ENCODE measurements at places on chromosomes 1 and 21.
A peak's percentile ranks its signal among the peaks of the same experiment; 100 is the strongest.

GRCh38 chr1:55378582-55378981 is 163.4 kb upstream of the USP24 start:
- DNase-seq: no peak

DNA sequence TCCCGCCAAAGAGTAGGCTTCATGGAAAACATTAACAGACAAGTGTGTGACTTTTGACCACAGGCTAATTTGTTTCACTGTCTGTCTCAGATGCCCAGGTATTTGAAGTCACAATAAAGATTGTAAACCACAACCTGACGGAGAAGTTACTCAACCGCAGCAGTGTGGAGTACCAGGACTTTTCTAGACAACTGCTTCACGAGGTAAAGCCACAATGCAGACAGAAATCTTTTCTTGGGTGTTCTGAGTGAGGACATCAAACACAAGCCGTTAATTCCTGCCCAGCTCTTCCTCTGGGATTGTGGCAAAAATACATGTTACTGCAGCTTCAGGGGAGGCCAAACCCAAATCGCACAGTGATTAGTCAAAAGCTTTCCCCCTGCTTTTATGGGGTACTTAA is 31.0 kb downstream of the UMODL1 start:
- no peak for DNase-seq

- DNase-seq: no peak
Observed at GRCh38 chr21:46361935-46362334, 38.0 kb downstream of the PCNT start.

DNA sequence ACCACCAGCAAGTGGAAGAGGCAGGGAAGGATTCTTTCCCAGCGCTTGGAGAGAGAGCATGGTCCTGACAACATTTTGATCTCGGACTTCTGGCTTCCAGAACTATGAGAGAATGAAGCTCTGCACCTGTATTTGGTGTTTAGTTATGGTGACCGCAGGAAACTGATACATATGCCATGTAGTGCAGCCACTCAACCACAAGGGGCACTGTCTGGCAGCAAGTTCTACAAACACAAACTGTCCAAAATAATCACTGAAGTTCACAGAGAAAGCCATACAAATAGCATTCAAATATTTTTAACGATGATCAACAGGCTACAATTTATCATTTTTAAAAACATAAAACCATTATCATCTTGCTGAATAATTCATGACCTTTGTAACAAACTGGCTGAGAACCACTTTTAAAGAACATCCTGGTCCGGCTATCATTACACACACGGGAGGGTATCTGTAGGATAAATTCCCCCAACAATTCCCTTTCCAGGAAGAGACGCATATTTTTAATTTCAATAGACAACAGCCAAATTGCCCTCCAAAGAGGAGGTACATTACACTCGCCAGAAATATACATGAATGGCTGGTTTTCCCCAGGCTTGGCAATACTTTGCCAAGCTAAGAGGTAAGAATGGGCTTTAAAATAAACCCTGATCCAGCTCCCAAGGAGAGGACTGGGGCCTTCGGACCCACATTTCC is 9.2 kb upstream of the CBR3 start:
- peak; percentile 33 for DNase-seq

DNA sequence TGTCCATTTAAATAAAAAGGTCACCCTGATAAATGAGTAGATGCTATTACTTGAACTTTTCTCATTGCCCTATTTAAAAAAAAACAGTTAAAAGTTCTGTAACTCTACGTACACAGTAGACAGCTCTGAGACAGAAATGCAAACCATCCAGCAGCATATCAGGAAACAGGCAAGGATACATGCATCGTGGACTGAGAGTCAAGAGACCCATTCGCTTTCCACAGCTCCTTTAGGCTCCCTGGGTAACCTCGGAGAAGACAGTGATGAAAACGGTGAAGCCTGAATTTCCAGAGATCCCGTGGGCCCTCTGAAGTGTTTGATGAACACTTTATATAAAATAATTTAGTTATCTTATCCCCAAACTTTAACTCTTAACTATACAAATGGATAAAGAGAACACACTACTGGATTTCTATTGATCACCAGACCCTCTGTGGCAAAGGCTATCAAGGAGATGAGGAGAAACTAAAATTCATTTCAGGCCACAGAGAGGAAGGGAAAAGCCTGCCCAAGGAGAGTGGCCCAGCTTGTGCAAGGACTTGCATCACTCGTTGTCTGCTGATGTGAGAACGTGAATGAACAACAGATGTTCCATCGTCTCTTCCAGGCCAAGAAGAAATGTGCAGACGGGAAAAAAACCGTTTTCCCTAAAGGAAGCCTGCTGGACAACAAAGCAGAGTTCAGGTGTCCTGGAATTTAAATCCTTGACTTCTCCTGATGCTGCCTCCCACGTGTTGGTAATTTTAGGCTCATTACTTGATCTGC is 131.0 kb downstream of the TGFBR3 start:
- no peak for DNase-seq

GRCh38 chr21:20698585-20698984 is 299.6 kb upstream of the NCAM2 start:
- DNase-seq: no peak

DNA sequence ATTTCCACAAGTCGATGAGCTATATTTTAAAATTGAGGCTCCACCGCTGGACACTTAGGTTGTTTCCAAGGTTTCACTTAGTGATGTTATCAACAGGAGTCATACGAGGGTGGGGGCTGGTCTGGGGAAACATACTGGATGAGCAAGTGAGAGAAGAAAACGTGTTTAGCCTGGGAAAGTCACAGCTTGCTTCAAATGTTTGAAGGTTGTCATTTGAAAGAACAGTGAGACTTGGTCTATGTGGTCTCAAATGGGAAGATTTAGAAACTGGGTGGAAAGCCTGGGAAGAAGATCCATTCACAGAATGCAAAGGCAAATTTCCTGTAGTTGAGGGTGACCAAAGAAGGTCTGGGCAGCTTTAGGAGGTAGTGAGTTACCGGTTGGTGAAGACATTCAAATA is 9.9 kb upstream of the DYRK1A start:
- DNase-seq: no peak

DNA sequence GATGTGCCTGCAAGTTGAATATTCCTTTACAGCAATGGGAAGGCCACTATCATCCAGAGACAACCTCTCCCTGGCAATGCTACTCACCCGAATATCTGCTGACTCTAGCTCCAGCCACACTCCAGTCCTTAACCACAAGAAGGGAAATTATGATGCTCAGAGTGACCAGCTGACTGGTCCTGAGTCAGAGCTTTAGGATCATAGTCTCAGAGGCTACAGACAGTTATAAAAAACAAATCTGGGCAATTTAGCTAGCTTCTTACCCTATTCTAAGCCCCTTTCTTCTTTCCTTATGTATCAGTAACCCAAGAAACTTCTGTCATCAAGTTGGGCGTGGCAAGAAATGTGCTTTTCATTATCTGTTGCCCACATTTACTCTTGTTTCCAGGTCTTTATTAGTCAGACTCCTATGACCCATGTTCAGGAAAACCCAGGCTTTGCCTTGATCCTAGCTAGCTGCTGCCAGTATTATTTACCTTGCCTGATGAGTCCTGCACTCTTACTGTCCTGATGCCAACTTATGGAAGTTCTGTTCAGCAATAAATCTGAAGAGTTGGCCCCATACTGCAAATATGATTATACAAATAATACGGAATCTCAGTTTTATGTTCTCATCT is 207.0 kb downstream of the TTLL7 start:
- no peak for DNase-seq

DNA sequence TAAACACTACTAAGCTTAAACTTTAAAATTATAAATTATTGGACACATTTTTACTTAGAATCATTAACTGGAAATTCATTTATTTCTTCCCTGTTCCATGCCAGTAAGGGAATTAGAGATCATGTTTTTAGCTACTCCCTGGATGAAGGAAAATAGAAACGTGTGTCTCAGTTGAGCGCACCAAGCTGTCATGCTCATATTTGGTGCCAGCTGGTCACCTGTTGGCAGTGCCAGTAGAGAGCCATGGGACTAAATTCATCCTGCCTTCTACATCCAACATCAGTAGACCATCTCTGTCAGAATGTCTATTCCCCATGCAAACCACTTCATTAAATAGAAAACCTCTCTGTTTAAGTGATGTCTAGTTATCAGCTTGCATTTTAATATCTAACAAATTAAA is 17.4 kb upstream of the SLC22A15 start:
- no peak for DNase-seq

GRCh38 chr1:33086384-33086850 is 5.5 kb downstream of the AZIN2 start:
- peak; percentile 68 for DNase-seq

DNA sequence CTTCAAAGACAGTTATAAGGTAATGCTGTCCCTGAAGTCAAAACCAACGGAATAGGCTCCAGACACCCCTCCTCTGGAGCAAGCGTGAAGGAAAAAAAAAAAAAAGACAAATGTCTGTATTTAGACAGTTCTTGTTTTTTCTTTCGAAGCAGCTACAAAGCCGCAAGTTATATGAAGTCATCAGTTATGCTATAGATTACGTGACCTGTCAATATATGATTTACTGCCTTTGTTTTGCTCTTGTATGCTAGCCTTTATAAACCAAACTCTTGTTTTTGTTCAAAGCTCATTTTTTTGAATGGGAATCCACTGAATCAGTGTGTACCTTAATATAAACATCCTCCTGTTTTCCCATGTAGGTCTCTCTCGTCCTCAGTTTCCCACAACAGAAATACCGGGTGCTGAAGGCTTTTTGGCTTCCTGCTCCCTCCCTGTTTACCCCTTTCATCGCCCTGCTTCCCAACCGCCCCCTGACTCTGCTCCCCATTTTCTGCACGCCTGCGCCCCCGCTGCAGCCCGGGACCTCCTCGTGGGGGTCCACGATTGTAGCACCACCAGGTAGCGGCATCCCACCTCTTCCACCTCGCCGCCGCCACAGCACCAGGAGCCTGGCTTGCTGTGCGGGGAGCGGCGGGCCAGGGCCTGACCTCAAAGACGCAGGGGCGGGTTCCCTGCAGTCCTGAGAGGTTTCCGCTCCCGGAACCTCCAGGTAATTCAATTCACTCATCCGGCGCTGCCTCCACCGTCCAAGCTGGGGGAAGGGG is 5.2 kb upstream of the ZNF678 start:
- DNase-seq: no peak

DNA sequence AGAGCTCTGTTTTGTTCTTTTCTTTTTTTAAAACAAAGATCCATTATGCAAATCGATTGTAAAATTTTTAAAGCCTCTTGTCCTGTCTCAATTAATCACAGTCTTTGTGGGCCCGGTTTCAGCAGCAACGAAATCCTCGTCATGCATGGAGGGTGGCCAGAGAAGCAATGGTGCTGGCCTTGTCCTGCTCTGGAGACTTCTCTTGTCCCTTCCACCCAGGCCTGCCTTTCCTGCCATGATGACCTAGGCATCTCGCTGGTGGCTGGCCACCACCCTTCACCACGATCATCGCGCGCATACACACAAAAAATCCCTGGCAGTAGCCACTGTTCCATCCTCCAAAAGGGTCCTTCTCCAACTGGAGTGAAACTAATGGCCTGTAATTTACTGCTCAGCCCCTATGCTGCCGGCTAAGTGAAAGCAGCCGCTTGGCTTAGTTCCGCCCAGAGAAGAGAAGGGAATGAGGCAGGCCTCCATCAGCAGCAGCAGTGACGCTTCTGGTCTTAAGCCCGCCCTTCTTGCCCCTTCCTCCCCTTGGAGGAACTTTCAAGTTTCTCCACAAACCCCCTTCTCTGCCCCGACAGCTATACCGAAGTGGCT is 309.5 kb downstream of the NPHP4 start:
- DNase-seq: no peak

DNA sequence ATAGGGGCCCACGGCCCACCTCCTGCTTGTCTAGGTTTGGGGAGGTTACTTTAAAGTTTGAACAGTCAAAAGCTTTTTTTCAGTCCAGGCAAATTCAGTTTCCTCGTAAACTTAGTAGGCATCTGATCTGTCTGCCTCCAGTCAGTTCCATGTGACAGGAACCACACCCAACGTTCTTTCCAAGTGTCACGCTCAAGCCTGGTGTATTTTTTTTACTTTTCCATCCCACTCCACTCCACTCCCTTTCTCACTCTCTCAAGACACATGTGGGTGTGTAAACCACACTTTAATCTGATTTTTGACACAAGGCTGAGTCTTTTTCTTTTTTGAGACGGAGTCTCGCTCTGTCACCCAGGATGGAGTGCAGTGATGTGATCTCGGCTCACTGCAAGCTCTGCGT is 60.3 kb upstream of the GPR153 start:
- DNase-seq: no peak

DNA sequence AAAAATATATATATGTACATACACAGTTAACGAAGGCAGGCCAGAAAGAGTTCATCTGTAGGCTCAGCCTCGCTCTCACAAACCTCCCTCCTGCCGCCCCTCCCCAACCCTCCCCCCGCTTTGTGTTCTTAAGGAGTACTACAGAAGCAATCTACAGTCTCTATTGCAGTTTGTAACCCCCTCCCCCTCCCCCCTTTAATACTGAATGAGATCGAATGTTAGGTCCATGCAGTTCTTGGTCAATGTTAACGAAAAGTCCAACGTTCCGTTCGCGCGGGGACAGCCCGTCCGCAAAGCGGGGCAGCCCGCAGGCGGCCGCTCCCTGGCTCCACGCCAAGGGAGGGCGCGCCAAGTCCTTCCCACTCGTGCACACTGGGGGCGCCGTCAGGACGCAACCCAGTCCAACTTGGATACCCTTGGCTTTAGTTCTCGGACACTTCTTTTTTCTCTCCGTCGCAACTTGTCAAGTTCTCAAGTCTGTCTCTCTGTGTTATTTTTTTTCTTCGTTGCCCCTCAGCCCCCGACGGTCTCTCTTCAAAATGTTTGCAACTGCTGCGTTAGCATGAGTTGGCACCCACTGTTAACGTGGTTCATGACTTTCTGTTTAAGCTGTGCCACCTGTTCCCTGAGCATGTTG is 2.2 kb downstream of the JUN start:
- peak; percentile 57 for DNase-seq

DNA sequence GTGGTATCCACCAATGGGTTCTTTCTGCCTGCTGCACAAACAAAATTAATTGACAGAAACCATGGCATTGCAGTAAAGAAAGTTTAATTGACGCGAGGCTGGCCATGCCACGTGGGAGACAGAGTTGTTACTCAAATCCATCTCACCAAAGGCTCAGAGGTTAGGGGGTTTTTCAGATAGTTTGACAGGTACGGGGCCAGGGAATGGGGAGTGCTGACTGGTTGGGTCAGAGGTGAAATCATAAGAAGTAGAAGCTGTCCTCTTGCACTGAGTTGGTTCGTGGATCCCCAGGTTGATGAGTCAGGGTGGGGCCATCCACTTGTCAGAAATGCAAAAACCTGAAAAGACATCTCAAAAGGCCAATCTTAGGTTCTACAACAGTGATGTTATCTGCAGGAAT is 941 bp upstream of the TBCE start:
- DNase-seq: no peak

- DNase-seq: no peak
Observed at GRCh38 chr1:22689505-22689904, 21.1 kb upstream of the EPHB2 start.

GRCh38 chr1:6259491-6260362 is 1.2 kb downstream of the GPR153 start:
- DNase-seq: peak; percentile 86

DNA sequence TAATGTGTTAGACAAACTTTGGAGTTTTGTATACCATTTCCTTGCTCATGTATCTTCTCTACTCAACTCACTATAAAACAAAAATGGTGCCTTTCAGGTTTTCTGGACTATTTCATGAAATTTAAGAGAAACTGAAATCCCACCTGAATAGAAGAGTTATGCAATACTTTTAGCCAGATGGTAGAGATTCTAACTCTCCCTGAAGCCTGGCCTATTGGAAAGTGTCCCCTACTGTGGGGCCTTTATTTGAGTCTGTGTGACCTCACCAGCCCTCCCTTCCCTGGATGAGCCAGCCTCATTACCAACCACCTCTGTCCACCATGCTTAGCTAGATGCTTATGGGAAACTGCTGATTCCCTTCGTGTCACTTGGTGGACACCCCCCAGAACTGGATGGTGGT is 35.5 kb downstream of the TBX19 start:
- DNase-seq: no peak

Data from naive thymus-derived CD8-positive, alpha-beta T cell (primary cell).